NCI-H460 (cell line): ENCODE measurements at places on chromosomes 6 and 20.
A peak's percentile ranks its signal among the peaks of the same experiment; 100 is the strongest.

GRCh38 chr6:27871924-27872638 lies 40.1 kb downstream of the OR2B2 start:
- no peak for DNase-seq

DNA sequence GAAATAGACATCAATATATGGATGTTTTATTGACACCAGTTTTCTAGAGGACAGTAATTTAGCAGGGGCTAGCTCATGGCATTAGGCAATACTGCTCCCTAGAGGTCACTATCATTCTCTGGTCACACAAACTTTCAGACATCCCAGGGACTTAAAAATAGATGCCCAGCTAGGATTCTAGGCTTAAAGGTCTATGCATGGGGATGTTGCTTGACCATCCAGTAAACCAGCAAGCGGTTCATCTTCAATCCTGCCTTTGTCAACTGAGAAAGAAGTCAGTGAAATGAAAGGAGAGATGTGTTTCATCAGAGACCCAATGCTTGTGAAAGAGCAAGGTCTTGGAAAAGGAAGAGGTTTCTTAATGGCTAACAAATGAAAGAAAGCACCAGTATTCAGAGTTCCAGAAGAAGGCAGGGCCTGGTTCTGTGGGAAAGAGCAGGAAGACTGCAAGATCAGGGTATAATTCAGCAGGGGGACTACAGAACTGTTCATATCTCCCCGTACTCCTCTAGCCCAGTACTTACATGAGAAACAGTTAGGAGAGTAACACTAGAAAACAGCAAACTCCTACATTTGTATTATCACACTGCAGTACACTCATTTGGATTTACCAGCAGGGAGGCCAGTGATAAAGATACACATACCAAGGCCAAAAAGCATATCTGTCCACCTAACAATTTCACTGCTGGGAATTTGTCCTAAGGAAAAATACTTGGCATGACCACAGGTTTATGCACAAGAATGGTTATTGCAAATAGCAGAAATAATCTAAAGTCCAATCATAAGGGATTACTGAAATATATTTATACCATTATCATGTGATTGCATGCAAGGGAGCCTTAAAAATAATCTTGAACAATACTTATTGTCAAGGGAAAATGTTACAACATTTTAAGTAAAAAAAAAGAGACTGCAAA lies 151.4 kb upstream of the LAMA2 start:
- DNase-seq = peak; percentile 20

- DNase-seq = no peak
These were observed 64.7 kb downstream of the PKHD1 start for GRCh38 chr6:52022675-52023074.

DNA sequence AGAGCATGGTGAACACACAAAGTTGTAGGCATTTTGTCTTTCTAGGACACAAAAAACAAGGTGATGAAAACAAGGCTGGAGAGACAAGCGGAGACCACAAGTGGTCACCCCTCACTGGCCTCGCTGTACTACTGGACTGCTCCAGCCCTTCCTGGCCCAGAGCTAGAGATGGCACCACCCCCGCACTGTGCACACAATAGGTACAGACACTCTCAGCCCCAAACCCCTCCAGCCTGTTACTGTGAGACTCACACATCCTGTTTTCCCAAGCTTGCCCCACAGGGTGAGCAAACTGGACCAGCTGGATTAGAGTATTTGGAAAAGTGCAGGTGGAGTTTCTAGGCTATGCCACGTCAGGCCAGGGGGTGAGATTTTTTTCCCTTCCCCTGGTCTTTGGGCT lies 8.4 kb upstream of the ZSWIM1 start:
- DNase-seq = no peak

DNA sequence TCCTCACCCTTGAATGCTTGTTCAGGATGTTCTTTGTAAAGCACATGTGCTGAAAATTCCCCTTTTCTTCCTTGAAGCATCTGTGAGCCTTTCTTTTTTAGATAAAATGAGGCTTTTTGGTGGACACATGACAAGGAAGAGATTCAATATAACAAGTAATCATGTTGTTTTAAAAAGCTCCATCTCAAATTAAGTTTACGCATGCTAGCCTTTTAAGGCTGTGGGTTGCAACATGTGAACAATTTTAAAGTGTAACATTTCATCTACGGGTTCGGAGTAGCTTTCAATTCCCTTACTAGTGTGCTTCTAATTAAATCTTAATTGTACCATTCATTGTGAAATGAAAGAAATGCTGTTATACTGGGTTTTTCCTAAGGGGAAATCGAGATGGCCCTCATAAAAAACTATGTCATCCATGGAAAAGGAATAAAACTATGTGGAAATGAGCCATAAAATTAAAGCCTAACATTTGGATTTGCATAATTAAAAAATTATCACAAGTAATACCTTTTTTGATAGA lies 19.3 kb upstream of the OSTM1 start:
- DNase-seq = no peak

GRCh38 chr6:151141685-151142084 lies 98.1 kb upstream of the AKAP12 start:
- no peak for DNase-seq
